ENCODE measurements at places on chromosomes 11 and 22.

DNA sequence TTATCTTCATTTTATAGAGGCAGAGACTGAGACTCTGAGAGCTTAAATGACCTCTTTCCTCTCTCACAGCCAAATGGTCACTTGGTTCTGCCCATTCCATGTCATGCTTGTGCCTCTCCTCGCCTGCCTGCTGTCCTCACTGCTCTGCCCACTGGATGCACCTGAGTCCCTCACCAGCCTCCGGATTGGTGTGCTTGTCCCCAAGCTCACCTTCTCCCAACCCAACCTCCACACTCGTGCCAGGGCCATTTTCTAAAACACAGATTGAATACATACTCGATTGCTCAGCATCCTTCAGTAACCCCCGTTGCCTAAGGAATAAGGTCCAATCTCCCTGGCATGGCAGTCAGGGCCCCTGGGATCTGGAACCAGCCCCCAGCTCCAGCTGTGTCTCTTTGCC, 28.4 kb upstream of the NECTIN1 start:
- no peaks in the 10 kb centered on the region for H3K27me3 ChIP-seq
- H3K4me1 ChIP-seq: peaks cover 16% of the 10 kb centered on the region
- DNase-seq: no peak

- H3K4me3 ChIP-seq: no peak overlapping the region
- H3K27ac ChIP-seq: no peak overlapping the region
- H3K4me1 ChIP-seq: no peaks in the 10 kb centered on the region
- no peaks in the 10 kb centered on the region for H3K36me3 ChIP-seq
- H3K27me3 ChIP-seq: no peaks in the 10 kb centered on the region
Observed at GRCh38 chr11:26465274-26465673, 106.8 kb downstream of the MUC15 start.

GRCh38 chr11:125968354-125968753, 22.5 kb downstream of the VSIG10L2 start:
- H3K4me3 ChIP-seq: no peak overlapping the region
- no peaks in the 10 kb centered on the region for H3K36me3 ChIP-seq
- H3K4me1 ChIP-seq: no peaks in the 10 kb centered on the region
- DNase-seq: no peak

- H3K4me3 ChIP-seq: no peak overlapping the region
- no peaks in the 10 kb centered on the region for H3K27me3 ChIP-seq
- no peak for DNase-seq
- H3K4me1 ChIP-seq: no peaks in the 10 kb centered on the region
- no peak overlapping the region for H3K27ac ChIP-seq
Observed at GRCh38 chr11:10918698-10919097, 60.8 kb upstream of the ZBED5 start.

All from B cell (primary cell).